ENCODE measurements at places on chromosomes 6 and 20.

DNA sequence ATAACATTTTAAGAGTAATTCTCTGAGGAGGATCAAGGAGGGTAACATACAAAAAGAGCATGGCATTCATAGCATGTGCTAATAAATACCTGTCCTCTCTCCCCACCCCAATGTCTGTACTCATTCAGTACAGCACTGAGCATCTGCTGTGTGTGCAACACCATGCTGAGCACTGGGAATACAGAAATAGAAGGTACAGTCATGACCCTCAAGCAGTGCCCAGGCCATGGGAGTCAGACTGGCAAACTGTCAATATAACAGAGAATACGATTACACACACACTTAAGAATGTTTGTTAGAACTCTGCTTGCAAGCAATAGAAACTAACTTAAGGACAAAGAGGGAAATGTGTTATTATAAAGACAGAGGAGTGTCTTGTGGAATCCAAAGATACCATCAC is 24.7 kb upstream of the ZFAND3 start:
- DNase-seq = no peak

- no peak for DNase-seq
Measured at GRCh38 chr6:29982097-29982496, 39.8 kb downstream of the HLA-A start.

GRCh38 chr20:25659999-25660398 is 36.2 kb upstream of the NANP start:
- DNase-seq = no peak

- peak; percentile 93 for DNase-seq
Measured at GRCh38 chr6:25006565-25007001, 70.8 kb upstream of the RIPOR2 start.

GRCh38 chr6:87116922-87117321 is 22.0 kb upstream of the CGA start:
- DNase-seq = no peak

DNA sequence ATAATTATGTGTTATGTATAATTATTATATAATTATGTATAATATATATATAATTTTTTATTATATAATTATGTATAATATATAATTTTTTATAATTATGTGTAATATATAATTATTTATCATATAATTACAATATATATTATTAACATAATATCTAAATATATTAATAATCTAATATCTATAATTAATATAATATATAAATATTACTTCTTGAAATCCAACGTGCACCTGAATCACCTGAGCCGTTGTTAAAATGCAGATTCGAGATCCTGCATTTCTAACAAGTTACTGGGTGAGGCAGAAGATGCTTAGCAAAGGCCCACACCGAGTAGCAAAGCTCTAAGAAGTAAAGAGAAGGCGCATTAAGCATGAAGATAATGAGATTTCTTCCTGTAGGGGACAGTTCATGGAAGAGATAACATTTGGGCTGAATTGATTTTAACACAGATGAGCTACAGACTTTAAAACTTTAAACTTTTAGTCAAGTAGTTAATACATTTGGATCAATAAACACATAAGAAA is 406.4 kb upstream of the PLCB4 start:
- DNase-seq = no peak

- no peak for DNase-seq
Measured at GRCh38 chr20:46701057-46701456, 8.4 kb upstream of the SLC2A10 start.

DNA sequence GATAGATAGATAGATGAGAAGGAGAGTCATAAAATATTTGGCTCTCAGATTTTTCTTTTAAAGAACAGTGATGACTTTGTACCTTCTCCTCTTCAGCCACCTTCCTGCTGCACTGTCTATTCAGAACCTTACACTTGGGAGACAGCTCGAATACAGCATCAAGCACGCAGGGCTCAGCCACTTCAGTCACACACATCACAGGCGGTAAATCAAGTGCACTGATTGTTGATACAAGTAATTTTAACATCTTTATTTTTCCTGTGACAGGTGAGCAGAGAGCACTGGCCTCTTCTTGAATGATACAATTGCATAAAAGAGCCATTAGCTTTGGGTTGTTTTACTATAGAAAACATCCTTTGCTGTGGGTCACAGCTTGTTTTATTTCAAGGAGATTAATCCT is 1118.5 kb upstream of the EYS start:
- DNase-seq = no peak

- DNase-seq = no peak
Measured at GRCh38 chr6:163309491-163310026, 105.0 kb upstream of the QKI start.

DNA sequence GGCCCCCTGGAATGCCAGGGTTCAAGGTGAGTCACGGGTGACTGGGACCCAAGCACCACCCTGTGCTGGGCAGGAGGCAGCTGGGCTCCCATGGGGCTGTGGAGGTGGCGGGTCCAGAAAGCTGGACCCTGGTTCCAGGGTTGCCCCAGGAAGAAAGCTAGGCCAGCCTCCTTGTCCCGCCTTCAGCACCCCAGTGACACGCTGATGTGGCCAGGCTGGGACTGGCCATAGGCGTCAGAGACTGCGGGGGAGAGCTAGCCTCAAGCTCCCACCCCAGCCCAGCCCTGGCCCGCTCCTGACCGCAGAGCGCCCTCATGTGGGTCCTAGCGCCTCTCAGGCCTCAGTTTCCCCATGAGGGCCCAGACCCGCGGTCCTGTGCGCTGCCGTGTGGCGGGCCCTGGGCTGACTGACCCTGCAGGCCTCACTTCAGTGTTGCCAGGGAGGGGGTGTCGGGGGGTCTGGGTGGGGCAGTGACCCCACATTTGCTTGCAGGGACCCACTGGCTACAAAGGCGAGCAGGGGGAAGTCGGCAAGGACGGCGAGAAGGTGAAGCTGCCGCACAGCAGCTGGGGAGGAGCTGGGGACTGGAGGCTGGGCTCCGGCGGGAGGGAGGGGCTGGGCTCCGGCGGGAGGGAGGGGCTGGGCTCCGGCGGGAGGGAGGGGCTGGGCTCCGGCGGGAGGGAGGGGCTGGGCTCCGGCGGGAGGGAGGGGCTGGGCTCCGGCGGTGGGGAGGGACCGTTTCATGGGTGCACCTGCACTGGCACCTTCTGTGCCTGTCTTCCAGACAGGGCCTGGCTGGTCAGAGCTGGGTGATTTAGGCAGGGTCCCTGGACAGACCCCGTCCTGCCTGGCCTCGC is 7.9 kb downstream of the COL9A3 start:
- DNase-seq = no peak

DNA sequence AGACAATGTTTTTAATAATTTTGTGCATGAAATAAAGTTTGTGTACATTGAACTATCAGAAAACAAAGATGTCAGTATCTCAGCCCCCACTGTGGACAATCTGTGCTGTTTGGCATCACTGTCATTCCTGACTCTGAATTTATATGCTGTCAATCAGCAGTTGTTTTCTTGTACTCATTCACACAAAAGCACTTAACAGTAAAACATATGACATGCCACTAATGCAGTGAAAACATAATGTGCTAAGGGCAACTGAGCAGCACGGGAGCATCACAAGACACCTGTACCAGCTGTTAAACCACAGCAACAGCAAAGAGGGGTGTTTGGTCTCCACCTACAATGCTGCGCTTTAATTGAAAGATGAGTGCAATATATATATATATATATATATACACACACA is 647.8 kb upstream of the SLC35B3 start:
- DNase-seq = no peak

DNA sequence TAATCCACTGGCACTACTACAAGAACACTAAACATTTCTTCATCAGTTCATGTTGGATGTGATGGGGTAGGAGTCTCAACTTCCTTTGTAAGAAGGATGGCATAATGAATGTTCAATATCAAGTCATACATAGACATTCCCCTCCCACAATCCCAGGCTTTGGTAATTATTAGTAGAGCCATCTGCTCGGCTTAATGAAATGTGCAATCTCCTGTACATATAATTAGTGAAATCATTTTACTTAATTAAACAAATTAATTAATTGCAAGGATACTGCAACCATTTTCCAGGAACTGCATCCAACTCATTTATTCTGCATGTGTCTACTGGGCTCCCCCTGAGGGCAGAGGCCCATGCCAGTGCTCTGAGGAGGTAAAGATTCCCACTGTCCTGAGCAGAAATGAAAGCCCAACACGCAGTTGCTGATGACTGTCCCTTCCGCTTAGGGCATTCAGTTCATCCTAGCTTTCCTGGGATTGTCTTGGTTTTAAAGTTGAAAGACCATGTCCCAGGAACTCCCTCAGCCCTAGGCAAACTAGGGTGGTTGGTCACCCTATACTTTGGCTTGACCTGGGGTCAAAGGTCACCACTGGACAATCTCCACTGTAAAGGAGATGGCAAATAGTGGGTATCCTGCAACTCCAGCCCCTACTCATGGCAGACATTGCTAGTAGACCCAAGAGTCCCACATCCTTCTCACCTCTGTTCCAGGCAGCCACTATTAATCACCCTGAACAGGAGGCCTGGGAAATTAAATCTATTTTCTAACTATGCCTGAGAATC is 109.8 kb downstream of the TRERF1 start:
- no peak for DNase-seq

- no peak for DNase-seq
Measured at GRCh38 chr6:114346451-114346850, 3.6 kb upstream of the HS3ST5 start.

- DNase-seq = no peak
Measured at GRCh38 chr20:58017231-58017969, 211.1 kb downstream of the ANKRD60 start.

- DNase-seq = no peak
Measured at GRCh38 chr6:2770171-2770570, 5.0 kb downstream of the WRNIP1 start.

DNA sequence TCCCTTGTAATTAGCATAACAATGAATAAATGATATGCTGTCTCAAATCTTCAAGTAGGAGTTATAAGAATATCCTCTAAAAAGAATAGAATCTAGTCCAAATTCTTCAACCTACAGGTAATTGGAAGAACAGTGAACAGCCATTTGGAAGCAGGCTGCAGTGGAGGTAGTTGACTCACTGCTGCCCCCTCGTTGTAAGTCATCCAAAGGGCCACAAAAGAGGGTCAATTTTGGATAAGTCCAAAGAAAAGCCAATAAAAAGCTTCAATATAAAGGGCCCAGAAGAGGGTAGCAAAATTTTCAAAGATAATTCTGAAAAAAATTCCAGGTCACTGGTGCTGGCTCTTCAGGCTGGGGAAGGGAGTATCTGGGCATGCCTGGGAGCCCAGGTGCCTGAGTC is 60.8 kb upstream of the SSTR4 start:
- DNase-seq = no peak

- DNase-seq = peak; percentile 23
Measured at GRCh38 chr6:44122801-44123200, 4.5 kb downstream of the MRPL14 start.

- no peak for DNase-seq
Measured at GRCh38 chr6:110557199-110557598, 80.8 kb upstream of the SLC22A16 start.

- no peak for DNase-seq
Measured at GRCh38 chr6:131023834-131024504, 39.1 kb downstream of the EPB41L2 start.

DNA sequence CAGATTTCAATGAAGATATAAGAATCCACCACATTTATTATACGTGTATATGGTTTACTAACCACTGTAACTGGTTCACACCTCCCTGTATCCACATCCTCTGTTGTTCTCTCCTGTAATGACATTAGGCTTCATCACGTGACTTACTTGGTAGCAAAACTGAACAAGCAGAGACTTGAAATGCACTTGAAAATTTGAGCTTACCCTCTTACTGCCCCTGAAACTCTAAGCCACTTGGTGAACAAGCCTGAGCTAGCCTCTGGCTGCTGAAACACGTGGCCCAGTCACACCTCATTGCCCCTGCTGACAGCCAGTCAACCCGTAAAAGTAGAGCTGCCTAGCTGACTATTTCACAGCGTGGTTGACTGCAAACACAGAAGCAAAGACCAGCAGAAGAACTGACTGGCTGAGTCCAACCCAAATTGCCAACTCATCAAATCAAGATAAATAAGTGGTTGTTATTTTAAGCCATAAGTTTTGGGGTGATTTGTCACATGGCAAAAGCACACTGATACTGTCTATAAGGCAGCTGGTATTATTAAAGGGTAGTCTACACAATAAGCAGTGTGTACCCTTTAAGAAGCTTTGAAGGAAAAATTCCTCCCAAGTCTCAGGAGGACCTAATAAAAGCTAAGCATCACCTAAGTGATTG is 109.0 kb downstream of the RALGAPA2 start:
- DNase-seq = no peak

GRCh38 chr20:16535277-16535676 is 38.0 kb downstream of the KIF16B start:
- no peak for DNase-seq

- no peak for DNase-seq
Measured at GRCh38 chr6:122426597-122426996, 27.1 kb downstream of the HSF2 start.

DNA sequence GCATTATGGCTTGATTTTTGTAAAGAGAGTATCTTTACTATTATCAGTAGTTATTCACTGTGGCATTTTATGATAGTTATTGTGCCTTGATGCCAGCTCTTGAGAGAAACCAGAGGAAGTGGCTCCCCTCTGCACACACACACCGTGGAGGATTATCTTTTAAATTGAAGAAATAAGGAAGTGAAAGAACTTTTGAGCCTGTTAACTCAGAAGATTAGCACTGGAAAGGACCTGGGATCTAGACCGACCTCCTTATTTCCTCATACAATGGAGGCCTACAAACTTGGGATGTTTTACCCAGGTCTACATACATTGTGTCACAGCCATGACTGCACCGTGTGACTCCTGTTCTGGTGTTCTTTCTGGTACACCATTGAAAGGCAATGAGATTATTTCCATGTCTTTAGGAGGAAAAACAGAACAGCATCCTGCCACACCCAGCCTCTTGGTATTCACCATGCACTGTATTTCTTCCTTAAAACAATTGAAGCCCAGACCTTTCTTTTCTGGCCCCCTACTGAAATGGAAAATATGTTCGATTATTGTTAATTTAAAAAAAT is 40.6 kb downstream of the HECA start:
- DNase-seq = peak; percentile 14

- DNase-seq = peak; percentile 85
Measured at GRCh38 chr6:139839506-139840156, 465.2 kb upstream of the CITED2 start.

- DNase-seq = no peak
Measured at GRCh38 chr20:45816951-45817350, 4.5 kb downstream of the UBE2C start.

DNA sequence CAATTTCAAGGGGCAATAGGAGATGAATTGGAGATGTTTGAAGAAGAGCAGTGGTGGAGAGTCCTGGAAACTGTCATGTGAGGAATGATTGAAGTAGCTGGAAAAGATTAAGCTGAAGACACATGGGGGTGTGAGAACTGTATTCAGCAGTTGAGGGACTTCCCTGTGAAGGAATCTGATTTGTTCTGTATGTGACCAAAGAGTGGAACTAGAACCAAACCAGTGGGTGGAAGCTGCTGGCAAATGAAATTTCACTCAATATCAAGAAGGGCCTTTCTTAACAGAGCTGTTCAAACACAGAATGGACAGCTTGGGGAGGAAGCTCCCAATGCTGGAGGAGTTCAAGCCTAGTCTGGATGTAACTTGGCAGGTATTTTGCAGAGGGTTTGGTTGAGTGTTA is 21.3 kb downstream of the SEC23B start:
- DNase-seq = no peak

- no peak for DNase-seq
Measured at GRCh38 chr20:4152696-4153235, 137.4 kb upstream of the RNF24 start.

- DNase-seq = no peak
Measured at GRCh38 chr6:150204705-150205472, 62.0 kb downstream of the PPP1R14C start.
